DMS79 (cell line): ENCODE measurements at places on chromosomes 4 and X.

- DNase-seq, result no peak
Observed at GRCh38 chr4:45472490-45472889, 651.4 kb downstream of the GABRG1 start.

DNA sequence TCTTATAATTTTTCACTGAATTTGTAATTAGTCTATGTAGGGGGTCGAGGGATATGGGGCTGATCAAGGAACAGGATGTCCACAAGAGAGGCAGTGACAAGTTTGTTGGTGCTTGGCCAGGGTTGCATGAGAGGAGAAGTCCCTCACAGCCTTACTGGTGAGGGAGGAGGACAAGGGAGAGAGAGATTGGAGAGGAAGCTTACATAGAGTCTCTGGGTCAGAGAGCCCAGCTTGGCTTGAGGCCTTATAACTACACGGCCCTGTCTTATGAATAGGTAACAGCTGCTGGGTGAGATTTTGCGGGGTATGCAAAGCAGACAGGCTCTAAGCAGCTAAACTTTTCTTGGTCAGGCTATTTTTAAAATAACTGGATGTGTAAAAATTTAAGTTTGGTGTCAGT lies 37.9 kb upstream of the OTUD4 start:
- no peak for DNase-seq

DNA sequence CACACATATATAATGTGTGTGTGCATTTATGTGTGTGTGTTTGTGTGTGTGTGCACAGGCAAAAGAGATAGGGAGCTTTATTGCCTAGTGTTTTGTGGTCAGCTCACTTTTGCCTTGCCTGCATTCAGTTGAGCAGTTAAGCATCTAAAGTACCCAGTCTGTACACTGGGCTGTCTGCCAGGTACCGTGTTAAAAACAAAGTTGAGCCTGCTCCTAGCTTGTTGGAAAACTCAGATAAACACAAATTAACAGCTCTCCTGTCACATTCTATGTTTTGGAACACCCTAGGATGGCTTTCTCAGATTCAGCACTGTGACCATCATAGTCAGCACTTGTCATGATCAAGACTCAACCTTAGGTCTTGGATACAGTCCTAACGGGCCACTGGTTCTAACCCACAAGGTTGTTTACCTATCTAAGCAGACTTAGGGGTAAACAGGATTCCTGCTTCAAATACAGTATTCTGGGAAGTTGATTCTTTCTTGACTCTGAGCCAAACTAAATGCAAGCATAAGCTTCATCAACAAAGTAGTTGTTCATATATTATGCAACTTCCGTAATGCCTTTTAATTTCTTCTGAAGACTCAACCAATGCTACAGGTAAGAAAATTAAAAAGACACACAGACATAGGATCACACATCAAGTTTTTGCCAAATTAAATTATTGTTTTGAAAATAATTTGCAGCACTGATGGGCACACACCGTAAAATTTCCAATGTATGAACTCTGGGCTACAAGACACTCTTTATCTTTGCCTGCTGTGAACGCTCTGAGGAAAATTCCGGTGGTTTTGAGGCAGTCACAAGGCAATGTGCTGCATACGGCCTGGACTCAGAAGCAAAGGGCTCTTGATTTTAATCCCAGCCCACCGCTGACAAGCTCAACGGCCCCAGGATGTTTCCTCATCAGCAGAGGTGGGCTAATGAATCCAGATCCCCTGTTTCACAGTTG lies 11.3 kb upstream of the CD99 start:
- no peak for DNase-seq

GRCh38 chr4:67996127-67996526 lies 32.8 kb upstream of the TMPRSS11A start:
- DNase-seq, result no peak

- no peak for DNase-seq
Observed at GRCh38 chrX:143429811-143430210, 87.5 kb downstream of the SPANXN3 start.

DNA sequence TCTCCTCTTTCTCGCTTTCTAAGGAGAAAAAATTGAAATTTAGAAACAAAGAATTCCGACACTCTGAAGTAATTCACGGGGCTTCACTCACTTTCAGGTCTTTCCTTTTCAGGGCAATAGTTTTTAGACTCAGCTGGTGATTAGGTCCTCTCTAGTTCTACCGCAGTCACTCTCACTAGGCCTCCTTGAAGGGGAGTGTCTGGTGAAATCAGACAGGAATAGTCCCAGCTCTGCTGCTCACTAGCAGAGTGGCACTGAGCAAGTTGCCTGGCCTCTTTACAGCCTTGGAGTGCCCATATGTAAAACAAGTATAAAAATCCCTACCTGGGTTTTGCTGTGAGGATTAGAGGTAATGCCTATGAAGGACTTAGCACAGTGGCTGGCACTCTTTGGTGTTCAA lies 64.1 kb downstream of the NEUROG2 start:
- DNase-seq, result no peak

GRCh38 chr4:102598762-102599374 lies 97.7 kb downstream of the NFKB1 start:
- no peak for DNase-seq
